ENCODE measurements at places on chromosomes 12 and 14. TPM values are rescaled to one million over a fixed set of nuclear protein-coding genes. Genes with fewer than 3 reads are reported as not detected.

DNA sequence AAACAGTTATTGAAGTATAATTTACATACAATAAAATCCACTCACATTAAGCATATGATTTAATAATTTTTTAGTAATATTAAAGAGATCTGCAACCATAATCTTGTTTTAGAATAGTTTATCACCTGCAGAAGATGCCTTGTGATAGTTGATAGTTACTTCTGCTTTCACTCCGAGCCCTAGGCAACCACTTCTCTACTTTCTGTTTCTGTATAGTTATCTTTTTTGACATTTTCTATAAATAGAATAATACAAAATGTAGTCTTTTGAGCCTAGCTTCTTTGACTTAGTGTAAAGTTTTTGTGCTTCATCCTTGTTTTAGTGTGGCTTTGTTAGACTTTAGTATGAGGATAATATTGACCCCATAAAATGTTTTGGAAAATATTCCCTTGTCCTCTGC lies 111.0 kb downstream of the MNAT1 start:
- no peaks in the 10 kb centered on the region for H3K27me3 ChIP-seq
- peaks cover 16% of the 10 kb centered on the region for H3K36me3 ChIP-seq
- no peak overlapping the region for H3K27ac ChIP-seq
- H3K4me3 ChIP-seq, result no peak overlapping the region
- no peak for DNase-seq
- H3K4me1 ChIP-seq, result peaks cover 7% of the 10 kb centered on the region

DNA sequence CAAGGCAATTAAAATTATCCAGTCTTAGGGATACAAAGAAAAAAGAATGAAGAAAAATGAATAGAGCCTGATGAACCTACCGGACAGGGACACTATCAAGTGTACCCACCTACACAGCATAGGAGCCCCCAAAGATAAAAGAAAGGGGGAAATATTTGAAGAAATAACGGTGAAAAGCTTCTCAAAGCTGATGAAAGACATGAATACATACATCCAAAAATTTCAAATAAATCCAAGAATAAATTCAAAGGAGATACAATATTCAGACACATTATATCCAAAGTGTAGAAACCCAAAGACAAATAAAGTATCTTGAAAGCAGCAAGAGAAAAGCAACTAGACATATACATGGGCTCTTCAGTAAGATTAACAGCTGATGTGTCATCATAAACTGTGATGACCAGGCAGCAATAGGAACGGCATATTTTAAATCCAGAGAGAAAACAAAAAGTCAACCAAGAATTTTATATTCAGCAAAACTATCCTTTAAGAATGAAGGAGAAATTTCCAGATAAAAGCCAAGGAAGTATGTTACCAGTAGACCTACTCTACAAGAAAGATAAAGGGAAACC lies 56.0 kb downstream of the CDK17 start:
- peaks cover 41% of the 10 kb centered on the region for H3K36me3 ChIP-seq
- DNase-seq, result no peak
- H3K4me3 ChIP-seq, result no peak overlapping the region

DNA sequence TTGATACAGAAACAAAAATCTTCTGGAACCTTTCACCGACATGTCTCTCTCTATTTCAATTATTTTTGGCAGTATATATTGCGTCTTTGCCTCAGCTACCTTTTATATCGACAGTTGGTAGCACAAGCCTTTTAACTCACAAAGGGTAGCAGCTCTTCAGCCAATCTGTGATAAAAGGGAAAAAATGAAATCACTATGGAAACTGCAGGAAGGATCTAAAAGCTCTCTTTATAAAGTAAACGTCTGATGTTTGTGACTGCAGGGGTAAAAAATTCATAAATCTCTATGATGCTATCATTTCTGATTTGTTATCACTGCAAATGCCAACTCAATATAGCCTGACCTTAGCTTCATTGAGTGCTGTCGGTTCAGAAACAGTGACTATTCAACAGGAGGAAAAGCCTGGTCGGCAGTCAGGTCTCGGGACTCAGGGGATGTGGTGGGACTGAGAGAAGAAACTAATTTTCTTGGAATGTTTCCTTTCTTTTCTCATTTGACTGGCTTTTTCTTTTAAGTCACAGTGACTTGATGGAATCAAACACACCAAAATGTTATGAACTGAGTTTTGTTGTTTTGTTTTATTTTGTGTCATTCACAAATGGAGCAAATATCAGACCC lies 5.9 kb upstream of the RMST start:
- DNase-seq, result no peak
- H3K36me3 ChIP-seq, result no peaks in the 10 kb centered on the region
- no peak overlapping the region for H3K4me3 ChIP-seq
- no peak overlapping the region for H3K27ac ChIP-seq
- H3K4me1 ChIP-seq, result no peaks in the 10 kb centered on the region

DNA sequence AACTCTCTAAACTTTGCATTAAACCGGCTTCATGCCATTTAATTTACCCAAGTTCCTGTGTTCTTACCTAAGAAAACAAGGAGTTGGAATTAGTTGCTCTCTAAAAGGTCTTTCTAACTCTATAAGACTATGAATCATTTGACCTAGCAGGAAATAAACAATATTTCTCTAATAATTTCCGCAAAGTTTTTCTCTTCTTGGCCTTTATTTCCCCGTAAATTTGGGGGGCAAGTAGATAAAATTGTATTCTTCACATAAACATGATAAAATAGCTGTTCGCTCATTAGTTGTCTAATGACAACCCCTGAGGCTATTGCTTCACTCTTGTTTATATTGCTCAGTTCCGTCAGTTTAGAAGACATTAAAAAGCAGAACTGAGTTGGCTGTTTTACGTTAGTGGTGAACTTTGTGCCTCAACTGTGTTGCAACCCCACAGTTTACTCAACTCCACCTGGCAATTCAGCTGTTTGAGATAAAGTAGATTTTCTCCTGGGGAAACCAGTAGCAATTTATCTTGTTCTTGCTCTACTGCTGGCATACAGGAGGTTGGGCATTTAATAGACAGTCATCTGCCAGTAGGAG lies 74.7 kb downstream of the BTG1 start:
- H3K27ac ChIP-seq, result no peak overlapping the region
- H3K4me3 ChIP-seq, result no peak overlapping the region
- peaks cover 7% of the 10 kb centered on the region for H3K36me3 ChIP-seq
- DNase-seq, result no peak
- no peaks in the 10 kb centered on the region for H3K27me3 ChIP-seq

GRCh38 chr14:91851563-91851962 lies 15.8 kb downstream of the TC2N start:
- H3K27ac ChIP-seq, result no peak overlapping the region
- no peak for DNase-seq
- no peaks in the 10 kb centered on the region for H3K27me3 ChIP-seq
- peaks cover 71% of the 10 kb centered on the region for H3K36me3 ChIP-seq

DNA sequence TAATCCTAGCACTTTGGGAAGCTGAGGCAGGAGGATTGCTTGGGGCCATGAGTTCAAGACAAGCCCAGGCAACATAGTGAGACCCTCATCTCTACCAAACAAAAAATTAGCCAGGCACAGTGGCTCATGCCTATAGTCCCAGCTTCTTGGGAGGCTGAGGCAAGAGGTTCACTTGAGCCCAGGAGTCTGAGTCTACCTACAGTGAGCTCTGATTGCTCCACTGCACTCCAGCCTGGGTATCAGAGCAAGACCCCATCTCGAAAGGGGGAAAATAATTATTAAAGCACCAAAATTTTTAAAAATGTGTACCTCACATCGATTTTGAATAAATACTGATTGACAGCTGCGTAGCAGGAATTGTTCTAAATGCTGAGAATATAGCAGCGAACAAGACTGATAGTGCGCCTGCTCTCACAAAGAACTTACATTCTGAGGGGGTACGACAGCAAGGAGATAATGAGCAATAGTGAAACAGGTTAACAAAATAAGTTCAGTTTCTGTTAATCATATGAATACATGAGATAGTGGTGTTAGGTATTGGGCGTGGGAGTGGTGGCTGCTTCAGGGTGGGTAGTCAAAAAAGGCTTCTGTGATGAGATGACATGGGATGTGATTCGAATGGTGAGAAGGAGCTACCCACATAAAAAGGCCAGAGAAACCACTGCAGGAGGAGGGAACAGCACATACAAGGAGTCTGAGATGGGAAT lies 19.6 kb downstream of the HCFC2 start:
- H3K36me3 ChIP-seq, result peaks cover 38% of the 10 kb centered on the region
- H3K27ac ChIP-seq, result no peak overlapping the region
- no peak overlapping the region for H3K4me3 ChIP-seq

DNA sequence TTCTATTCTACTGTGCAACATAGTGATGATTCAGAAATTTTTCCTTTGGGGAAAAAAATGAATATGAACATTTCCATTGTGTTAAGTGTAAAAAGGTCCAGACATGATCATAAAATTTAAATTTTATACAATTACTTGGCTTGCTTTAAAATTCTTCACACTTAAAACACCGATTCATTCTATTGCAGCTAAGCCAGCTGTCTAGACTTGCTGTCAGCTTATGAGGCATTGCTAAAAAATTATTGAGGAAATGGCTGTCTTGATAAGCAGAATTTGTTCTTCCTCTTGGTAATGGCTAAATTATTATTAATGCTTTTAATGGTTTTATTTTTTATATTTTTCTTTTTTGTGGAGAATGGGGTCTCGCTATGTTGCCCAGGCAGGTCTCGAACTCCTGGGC lies 1.8 kb downstream of the LYSET start:
- peaks cover 28% of the 10 kb centered on the region for H3K36me3 ChIP-seq
- no peaks in the 10 kb centered on the region for H3K27me3 ChIP-seq
- H3K4me3 ChIP-seq, result peak overlapping the region; percentile 65
- DNase-seq, result no peak
- peaks cover 32% of the 10 kb centered on the region for H3K4me1 ChIP-seq

- no peaks in the 10 kb centered on the region for H3K27me3 ChIP-seq
- DNase-seq, result no peak
- H3K4me1 ChIP-seq, result peaks cover 15% of the 10 kb centered on the region
- peaks cover 27% of the 10 kb centered on the region for H3K36me3 ChIP-seq
Measured at GRCh38 chr14:102159841-102160240, 20.1 kb downstream of the WDR20 start.

DNA sequence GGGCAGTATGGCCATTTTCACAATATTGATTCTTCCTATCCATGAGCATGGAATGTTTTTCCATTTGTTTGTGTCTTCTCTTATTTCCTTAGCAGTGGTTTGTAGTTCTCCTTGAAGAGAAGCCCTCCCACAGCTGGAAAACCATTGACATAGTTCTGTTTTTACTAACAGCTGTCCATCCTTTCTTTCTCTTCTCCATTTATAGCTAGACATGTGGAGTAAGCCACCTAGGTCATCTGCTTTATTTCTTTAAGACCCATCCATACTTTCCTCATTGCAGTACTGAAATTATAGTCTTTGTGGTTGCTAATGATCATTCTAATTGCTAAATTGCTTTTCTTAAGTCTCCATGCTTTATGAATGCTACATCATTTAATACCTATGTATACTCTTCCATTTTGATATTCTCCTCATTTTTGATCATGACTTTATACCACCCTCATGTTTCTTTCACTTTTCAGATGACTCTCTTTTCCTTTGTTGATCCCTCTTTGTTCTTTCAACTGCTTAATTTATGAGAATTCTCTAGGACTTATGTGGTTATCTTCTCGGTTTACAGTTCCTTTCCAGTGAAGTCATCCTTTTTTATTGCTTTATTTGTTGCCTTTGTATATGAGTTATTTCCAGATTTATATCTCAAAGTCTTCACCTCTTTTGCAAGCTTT lies 114.2 kb downstream of the PCNX1 start:
- no peak for DNase-seq
- H3K27me3 ChIP-seq, result no peaks in the 10 kb centered on the region
- no peak overlapping the region for H3K27ac ChIP-seq
- peaks cover 57% of the 10 kb centered on the region for H3K36me3 ChIP-seq

- no peak for DNase-seq
- H3K27me3 ChIP-seq, result peaks cover 5% of the 10 kb centered on the region
- H3K27ac ChIP-seq, result no peak overlapping the region
- no peaks in the 10 kb centered on the region for H3K36me3 ChIP-seq
- no peak overlapping the region for H3K4me3 ChIP-seq
- H3K4me1 ChIP-seq, result no peaks in the 10 kb centered on the region
Measured at GRCh38 chr12:2653461-2653965, 141.3 kb upstream of the FKBP4 start.

- no peak overlapping the region for H3K27ac ChIP-seq
- H3K4me3 ChIP-seq, result no peak overlapping the region
- DNase-seq, result no peak
Measured at GRCh38 chr14:95436354-95436753, 80.1 kb downstream of the SYNE3 start.

DNA sequence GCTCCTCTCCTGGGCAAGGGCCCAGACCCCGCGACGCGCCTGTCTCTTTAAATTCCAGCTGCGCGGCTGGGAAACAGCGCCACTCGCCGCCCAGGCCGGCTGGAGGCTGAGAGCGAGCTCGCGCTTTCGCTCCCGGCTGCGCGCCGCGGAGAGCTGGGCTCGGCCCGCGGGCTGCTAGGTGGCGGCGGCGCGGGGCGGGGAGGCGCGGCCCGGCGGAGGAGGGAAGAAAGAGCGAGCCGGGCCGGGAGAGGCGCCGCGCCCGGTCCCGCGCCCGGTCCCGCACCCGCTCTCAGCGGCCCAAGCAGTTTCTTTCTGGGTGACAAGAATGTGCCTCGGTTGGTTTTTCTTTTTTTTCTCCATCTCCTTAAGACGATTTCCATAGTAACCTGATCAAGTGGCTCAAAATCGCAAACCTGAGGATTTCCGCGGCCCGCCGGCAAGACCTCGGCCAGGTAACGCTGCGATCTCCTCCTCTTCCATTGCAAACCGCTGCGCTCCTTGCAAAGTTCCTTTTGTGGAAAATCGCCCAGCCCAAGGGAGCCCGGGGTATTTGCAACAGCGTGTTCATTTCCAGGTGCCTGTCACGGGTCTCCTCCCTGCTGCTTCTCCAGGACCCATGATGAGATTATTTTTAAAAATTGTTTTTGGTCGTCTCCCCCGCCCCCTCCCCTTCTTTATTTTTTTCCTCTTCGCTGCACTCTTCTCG lies 259.5 kb upstream of the E2F7 start:
- peak; percentile 40 for DNase-seq
- no peak overlapping the region for H3K27ac ChIP-seq

- peaks cover 92% of the 10 kb centered on the region for H3K4me1 ChIP-seq
- DNase-seq, result no peak
- H3K4me3 ChIP-seq, result no peak overlapping the region
- peaks cover 18% of the 10 kb centered on the region for H3K36me3 ChIP-seq
- H3K27me3 ChIP-seq, result no peaks in the 10 kb centered on the region
Measured at GRCh38 chr12:4156317-4156716, 117.2 kb upstream of the CCND2 start.

DNA sequence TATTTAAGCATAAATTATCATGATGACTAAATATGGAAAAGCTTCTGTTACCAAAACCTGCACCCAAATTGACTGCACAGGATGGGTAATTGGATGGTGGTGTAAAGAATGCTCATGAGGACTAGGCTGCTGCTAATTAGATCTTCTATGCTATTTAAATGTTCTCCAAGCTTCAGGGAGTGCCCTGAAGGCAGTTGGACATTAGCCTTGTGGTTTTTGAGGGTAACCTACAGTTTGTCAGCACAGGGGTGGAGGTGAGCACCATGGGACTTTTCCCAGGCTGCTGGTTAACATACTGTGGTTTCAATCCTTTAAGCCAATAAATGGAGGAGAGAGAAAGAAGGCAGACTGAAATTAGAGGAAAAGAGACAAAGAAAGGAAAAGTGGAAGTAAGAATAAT lies 145.0 kb downstream of the WIF1 start:
- no peak for DNase-seq
- H3K36me3 ChIP-seq, result no peaks in the 10 kb centered on the region
- H3K27ac ChIP-seq, result no peak overlapping the region
- peaks cover 18% of the 10 kb centered on the region for H3K27me3 ChIP-seq
- H3K4me1 ChIP-seq, result no peaks in the 10 kb centered on the region

Gene GCN1
- total RNA-seq, result 112 TPM

Gene CCDC88C
- total RNA-seq, result 147 TPM

Gene LTBR
- not detected for total RNA-seq

Gene TEX52
- 0.29 TPM for total RNA-seq

Gene LRRC9
- not detected for total RNA-seq

Gene RDH16
- 0.37 TPM for total RNA-seq

Gene VASH1
- total RNA-seq, result 3.1 TPM

All from activated CD8-positive, alpha-beta T cell treated with anti-CD3 and anti-CD28 coated beads, Interleukin-2, amount 10 ng/mL, durations not matched to agents 7 days and 5 days (primary cell).